ENCODE measurements at places on chromosomes 5 and 9.

DNA sequence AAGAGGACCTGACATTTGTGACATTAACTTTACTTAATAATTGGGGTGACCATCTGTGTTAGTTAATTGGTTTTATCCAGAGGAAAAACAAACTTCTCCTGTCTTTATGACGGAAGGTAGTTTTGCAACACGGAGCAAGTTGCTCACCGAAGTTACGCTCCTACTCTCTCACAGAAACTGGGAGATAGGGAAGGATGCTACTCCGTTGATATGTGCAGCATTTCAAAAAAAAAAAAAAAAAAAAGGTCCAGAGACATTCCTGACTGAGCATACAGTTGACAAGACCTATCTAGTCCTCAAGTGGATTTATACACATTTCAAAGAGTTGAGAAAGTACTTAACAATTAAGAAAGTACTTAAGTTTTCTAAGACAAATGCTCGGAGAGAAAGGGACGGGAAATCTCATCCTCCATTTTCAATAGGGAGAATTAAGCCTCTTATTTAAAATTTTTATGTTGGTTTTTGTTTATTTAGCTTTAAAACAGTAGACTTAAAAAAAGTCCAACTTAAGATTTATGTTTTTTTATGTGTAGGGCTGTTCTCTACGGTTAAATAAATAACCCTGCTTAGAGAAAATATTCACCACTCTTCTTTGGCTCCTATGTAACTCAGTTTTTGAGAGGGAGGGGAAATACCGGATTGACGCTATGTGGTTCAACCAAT, 455 bp upstream of the FER start:
- DNase-seq = no peak

GRCh38 chr5:141508440-141508797, 19.5 kb downstream of the PCDHGC5 start:
- no peak for DNase-seq

GRCh38 chr5:73286896-73287295, 113.9 kb downstream of the TMEM174 start:
- no peak for DNase-seq

DNA sequence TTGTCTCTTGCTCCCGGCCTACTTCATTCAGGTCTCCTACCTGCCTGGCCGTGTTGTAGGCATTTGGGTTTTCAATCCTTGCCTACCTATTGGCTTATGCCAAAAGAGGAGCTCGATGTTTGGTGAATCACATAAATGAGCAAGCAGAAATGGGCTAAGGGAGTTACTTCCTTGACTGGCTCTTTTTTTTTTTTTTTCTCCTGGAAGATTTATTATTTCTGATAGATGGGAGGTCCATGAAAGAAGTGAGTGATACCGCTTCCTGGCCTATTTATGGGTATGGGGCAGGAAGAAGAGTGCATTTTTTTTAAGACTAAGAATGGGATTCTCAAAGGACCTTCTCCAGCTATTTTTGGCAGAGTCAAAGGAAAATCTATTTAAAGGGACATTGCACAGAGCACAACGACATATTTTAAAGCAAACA, 294.1 kb downstream of the ARHGAP26 start:
- no peak for DNase-seq

DNA sequence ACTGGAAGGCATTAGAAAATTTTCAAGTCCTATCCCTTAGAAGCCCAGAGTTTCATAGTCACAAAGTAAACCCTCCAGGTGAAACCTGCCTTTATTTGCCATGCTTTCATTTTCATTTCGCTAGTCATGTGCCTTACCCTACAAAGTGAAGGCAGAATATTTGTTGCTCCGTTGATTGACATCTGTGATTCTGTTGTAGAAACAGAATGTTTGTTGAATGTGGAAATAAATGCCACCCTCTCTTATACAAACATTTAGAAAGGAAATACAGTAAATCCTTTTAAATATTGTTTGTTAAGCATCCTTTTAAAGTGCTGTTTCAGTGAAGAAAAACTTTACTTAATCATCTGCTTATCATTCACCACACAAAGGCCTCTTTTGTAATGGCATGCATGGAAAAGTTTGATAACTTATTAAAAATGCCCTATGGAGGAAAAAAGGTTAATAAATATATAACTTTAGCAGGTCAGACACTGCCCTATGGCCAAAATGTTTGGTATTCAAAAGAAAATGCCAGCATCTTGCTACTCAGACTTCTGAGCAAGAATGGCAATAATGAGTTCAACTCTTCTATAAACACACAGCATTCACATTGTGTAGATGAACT, 34.3 kb upstream of the CAST start:
- DNase-seq = no peak

GRCh38 chr9:100739666-100740065, 161.8 kb downstream of the CAVIN4 start:
- DNase-seq = no peak

All from CD8-positive, alpha-beta memory T cell (primary cell).